CD4-positive, alpha-beta T cell treated with Interleukin-21 for 1 hour (primary cell): ENCODE measurements at places on chromosomes 11 and 22.
A peak's percentile ranks its signal among the peaks of the same experiment; 100 is the strongest.

DNA sequence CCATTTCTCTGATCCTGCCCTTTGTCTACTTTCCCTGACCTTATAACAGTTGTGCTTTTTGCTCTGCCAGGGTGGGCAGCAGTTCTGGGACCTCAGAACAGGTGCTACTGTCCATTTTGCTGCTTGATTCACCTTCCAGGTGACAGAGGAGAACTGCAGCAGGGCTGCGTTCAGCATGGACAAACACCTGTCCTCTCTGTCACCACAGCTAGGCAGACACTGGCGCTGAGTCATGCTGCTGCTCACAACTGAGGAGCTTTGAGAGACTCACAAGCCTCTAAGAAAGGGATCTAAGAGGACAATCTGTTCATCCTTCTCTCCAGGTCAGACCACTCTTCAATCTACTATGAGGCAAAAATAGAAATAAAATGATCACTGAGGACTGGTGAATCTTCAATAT, 1144.5 kb upstream of the CCDC90B start:
- DNase-seq, result no peak

- no peak for DNase-seq
Measured at GRCh38 chr22:17913801-17914347, 110.5 kb downstream of the MICAL3 start.

DNA sequence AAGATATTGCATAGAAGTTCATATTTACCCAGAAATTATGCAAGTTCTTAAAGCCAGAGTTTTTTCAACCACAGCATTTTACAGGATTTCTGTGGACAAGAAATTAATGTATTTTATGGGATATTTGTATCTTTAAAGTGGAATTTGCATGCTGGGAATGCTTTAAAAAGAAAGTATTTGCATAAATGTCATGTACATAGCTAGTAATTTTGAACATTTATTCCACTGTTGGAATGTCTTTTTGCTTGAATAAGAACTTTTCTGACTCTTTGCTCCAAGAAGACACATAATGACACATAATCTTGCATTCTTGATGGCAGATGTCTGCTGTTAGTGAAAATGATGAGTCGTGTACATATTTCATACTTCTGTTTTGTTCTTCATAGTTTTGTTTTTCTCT, 66.6 kb downstream of the ATXN10 start:
- no peak for DNase-seq

GRCh38 chr11:72751116-72752087, 806 bp downstream of the ARAP1 start:
- DNase-seq, result no peak

DNA sequence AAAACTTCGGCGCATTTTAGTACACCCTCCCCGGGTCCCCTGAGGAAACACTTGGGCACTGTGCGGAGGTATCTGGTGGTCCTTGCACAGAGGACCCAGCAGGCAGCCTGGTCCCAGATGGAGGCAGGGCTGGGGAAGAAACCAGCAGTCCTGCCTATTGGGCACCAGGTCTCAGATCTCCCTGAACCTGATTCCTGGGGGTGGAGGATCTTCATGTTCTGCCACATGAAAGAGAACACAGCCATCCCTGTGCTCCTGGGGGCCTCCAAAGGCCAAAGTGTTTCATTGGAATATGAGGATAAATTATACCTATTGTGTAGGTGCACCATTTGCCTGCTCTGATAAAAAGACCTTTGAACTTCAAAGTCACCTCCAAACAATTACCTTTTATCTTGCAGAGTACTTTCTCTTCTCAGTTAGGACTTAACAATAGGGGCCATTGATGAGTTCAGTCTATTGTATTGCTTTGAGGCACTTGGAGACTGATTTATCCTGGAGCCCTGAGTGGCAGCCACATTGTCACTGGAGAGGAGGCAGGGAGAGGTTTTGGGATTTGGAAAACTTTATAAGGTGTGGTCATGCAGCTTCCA, 1.8 kb downstream of the RCN1 start:
- DNase-seq, result no peak

GRCh38 chr11:68447015-68447801, 13.3 kb upstream of the PPP6R3 start:
- DNase-seq, result peak; percentile 78

DNA sequence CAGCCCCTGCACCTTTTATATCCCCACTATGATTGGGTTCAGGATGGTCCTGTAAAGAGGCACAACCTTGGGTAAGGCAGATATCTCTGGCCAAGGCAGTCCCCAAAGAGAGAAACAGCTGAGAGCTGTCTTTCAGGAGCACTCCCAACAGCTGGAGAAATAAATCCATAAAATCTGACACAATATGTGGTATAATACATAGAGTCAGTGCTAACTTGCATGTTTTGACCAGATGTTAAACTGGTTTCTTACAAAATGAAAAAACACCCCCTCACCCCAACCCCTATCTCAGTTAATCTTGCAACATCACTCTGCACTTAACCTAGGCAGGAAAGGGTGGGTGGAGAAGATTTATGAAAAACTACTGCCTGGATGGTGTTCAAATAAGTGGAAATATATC, 44.0 kb upstream of the C11orf87 start:
- DNase-seq, result no peak

GRCh38 chr11:43567396-43567975, 113.1 kb upstream of the HSD17B12 start:
- DNase-seq, result peak; percentile 16

DNA sequence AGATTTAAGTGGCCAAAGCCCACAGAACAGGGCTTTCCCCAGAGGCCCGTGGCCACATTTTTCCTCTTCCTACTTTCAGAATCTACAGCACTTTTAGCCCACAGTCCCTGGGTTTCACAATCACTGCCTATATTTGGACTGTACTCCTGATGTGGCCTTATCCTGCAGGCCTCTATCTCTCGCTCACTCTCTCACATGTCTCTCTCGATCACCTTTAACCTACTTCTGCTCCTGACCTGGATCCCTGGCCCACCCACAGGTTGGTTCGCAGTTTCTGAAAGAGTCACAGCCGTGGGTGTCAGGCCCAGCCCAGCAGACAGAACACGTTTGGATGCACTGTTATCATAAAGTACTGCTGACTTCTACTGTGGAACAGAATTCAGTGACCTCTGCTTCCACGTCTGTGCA, 55.5 kb downstream of the LARGE1 start:
- no peak for DNase-seq

- DNase-seq, result no peak
Measured at GRCh38 chr11:57410287-57410686, 16.6 kb downstream of the SLC43A3 start.

DNA sequence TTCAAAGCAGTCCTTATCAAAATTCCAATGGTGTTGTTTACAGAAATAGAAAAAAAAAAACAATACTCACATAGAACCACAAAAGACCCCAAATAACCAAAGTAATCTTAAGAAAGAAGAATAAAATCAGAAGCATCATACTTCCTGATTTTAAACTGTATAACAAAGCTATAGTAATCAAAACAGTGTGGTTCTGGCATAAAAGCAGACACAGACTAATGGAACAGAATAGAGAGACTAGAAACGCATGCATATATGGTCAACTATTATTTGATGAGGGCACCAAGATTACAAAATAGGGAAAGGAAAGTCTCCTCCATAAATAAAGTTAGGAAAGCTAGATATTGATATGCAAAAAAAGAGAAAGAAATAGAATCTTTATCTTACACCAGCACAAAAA, 120.1 kb upstream of the TEAD1 start:
- DNase-seq, result no peak

- no peak for DNase-seq
Measured at GRCh38 chr11:35267504-35267903, 128.5 kb downstream of the CD44 start.

DNA sequence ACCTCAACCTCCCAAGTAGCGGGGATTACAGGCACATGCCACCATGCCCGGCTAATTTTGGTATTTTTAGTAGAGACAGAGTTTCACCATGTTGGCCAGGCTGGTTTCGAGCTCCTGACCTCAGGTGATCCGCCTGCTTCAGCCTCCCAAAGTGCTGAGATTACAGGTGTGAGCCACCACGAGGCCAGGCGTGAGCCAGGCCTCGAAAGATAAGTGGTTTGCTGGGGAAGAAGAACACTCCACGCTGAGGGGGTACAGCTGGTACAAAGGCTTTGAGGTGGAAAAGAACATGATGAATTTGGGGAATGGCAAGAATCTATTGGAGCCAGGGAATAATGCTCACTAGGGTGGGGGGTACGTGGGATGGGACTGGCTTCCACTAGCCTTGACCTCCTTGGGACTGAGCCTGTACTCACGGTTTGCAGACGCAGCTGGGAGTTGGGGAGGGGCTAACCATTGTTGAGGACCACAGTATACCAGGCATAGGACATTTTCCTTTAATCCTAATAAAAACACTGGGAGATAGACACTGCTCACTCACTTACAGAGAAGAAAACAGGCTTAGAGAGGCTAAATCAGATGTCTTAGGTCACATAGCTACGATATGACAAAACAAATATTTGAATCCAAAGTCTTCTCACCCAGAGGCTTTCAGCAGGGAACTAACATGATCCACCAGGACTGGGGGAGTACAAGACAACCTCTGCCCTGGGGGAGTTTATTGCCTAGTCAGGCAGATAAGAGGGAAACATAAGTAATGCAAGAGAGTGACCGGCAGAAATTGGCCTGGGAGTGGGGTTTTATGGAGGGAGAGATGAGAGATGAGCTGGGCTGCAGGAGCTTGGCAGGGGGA, 4.9 kb downstream of the SLCO2B1 start:
- DNase-seq, result no peak

- no peak for DNase-seq
Measured at GRCh38 chr11:126352934-126353801, 2.3 kb upstream of the ST3GAL4 start.
